CD4-positive, CD25-positive, alpha-beta regulatory T cell (primary cell): ENCODE measurements at places on chromosomes 11 and 22. TPM values are rescaled to one million over a fixed set of nuclear protein-coding genes. Genes with fewer than 3 reads are reported as not detected.
A peak's percentile ranks its signal among the peaks of the same experiment; 100 is the strongest.

OR52H1 gene
- total RNA-seq = 0.37 TPM

YWHAH gene
- total RNA-seq = 57.5 TPM

DNA sequence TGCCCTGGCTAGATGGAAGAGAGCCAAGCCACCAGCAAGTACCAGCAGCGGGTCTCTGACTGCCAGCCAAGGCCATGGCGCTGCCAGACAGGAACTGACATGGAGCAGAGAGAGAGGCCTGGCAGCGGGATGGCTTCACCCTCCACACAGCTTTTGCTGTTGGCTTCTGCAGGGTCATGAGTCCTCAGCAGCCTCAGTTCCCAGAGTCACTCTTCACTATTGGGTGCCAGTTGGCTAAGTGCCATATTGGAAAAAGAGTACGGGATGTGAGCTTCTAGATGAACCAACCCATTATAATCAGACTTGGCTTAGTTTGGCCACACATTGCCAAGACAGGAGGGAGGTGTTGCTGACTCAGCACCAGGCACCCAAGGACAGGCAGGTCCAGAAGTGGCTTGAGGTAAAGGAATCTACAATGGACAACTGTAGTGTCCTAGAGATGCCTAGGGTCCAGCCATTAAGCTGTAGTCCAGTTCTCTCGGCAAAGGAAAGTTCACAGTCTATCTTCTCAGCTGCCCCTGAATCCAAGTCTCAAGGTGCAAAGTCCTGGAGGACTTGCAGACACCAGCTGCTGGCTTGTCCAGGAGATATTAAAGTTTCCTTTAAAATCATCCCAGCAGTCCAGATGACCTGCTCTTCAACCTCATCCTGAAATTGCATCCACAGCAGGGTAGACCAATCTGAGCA is 40.7 kb upstream of the POU2AF1 start:
- no peak for DNase-seq
- H3K4me1 ChIP-seq = peaks cover 10% of the 10 kb centered on the region
- no peaks in the 10 kb centered on the region for H3K36me3 ChIP-seq
- H3K27me3 ChIP-seq = no peaks in the 10 kb centered on the region
- no peak overlapping the region for H3K4me3 ChIP-seq

DNA sequence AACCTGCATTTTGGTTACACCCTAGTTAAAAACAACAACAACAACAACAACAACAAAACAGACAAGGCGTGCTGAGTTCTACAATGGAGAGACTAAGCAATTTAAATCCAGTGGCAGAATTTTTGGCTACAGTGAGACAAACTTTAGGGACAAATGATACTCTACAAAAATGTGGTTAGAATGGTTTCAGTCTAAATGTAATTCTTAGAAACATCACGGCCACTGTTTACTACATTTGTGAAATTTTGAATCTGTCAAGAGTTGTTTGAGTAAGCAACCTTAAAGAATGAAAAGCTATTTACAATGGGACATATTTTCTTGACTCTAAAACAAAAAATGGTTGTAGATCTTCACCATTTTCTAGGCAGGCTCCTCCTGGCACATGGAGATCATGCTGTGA is 259.4 kb downstream of the SWAP70 start:
- H3K4me1 ChIP-seq = no peaks in the 10 kb centered on the region
- no peak for DNase-seq
- no peaks in the 10 kb centered on the region for H3K36me3 ChIP-seq
- H3K27ac ChIP-seq = no peak overlapping the region
- H3K27me3 ChIP-seq = no peaks in the 10 kb centered on the region

DNA sequence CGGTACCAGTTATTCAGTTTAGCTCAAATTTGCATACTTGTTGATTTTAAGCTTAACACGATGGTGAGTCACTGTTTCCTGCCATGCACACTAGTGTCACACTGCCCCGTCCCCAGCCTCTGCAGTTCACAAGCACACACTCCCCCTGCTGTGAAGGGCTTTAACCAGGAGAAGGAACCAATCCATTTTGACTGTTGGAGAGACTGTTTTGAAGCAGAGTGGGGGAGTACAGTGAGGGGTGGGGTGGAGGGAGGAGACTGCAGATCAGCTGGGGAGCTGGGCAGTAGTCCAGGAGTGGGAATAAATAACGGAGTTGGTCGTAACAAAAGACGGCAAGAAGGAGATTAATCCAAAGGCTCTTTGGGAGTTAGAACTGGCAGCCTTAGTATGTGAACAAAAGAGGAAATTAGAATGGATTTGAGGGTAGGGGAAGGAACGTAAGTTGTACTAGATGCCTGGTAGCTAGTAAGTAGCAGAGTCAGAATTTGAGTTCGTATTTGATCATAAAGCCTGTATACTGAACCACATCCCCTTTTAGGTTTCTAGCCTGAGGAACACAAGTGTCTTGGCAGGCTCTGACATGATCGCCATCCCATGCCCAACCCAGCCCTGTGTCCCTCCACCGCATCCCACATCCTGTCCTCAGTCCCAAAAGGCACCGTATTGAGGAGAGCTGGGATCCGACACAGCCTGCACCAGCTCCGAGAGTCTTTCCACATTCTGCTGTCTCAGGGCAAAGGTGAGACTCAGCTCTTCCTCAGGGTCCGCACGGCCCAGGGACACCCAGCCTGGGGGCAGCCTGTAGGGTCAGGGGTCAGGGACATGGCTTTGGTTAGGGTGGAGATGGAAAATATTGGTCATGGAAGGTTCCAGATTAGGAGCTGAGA is 862 bp downstream of the TPP1 start:
- peak overlapping the region; percentile 87 for H3K27ac ChIP-seq
- H3K27me3 ChIP-seq = no peaks in the 10 kb centered on the region
- peak overlapping the region; percentile 98 for H3K4me3 ChIP-seq
- peak; percentile 91 for DNase-seq
- peaks cover 16% of the 10 kb centered on the region for H3K36me3 ChIP-seq
- peaks cover 29% of the 10 kb centered on the region for H3K4me1 ChIP-seq

DNA sequence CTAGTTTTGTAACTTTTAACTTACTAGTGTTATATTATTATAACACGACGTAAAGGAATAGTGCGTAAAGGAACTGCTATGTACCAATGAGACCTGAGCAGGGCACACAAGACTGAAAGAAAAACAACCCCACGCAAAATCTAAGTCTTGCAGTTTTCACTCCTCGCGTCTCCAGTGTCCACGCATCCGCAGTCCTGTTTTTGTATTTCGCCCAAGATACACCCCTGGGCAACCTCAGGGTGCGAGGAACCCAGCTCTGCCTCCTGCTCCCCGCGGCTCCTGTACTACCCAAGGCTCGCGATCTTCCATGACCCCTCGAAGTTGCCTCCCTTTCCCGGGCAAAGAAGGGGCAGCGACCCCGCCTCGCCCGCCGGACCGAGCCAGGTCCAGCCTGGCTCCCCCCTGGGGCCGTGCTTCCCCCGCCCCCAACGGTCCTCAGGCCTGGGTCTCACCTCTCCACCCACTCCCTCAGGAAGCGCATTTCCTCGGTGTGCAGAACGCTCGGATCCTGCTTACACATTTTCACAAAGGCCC is 393 bp downstream of the ST13 start:
- DNase-seq = peak; percentile 57
- H3K4me3 ChIP-seq = peak overlapping the region; percentile 96
- H3K27ac ChIP-seq = peak overlapping the region; percentile 98
- peaks cover 5% of the 10 kb centered on the region for H3K36me3 ChIP-seq
- H3K4me1 ChIP-seq = peaks cover 44% of the 10 kb centered on the region
- no peaks in the 10 kb centered on the region for H3K27me3 ChIP-seq
